ENCODE measurements at places on chromosomes 2 and 18.
A peak's percentile ranks its signal among the peaks of the same experiment; 100 is the strongest.

DNA sequence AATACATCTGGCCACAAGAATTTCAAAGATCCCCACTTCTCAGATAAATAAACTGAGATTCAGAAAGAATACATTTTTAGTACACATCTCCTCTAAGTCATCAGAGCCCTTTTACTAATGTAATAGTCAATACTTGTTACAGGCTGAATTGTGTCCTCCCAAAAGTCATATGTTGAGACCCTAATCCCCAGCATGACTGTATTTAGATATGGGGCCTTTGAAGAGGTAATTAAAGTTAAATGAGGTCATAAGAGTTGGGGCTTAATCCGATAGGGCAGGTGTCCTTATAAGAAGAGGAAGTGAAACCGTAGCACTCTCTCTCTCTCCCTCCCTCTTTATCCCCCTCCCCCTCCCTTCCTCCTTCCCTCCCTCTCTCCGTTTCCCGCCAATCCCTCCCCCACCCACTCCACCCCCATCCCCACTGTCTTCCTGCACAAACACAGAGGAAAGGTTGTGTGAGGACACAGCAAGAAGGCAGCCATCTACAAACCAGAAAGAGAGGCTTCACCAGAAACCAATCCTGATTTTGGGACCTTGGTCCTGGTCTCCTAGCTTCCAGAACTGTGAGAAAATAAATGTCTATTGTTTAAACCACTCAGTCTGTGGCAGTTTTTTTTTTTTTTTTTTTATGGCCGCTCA lies 66.6 kb upstream of the ZNF397 start:
- H3K27ac ChIP-seq, result no peak overlapping the region
- peaks cover 3% of the 10 kb centered on the region for H3K4me1 ChIP-seq
- no peaks in the 10 kb centered on the region for H3K36me3 ChIP-seq
- H3K27me3 ChIP-seq, result no peaks in the 10 kb centered on the region
- DNase-seq, result no peak

DNA sequence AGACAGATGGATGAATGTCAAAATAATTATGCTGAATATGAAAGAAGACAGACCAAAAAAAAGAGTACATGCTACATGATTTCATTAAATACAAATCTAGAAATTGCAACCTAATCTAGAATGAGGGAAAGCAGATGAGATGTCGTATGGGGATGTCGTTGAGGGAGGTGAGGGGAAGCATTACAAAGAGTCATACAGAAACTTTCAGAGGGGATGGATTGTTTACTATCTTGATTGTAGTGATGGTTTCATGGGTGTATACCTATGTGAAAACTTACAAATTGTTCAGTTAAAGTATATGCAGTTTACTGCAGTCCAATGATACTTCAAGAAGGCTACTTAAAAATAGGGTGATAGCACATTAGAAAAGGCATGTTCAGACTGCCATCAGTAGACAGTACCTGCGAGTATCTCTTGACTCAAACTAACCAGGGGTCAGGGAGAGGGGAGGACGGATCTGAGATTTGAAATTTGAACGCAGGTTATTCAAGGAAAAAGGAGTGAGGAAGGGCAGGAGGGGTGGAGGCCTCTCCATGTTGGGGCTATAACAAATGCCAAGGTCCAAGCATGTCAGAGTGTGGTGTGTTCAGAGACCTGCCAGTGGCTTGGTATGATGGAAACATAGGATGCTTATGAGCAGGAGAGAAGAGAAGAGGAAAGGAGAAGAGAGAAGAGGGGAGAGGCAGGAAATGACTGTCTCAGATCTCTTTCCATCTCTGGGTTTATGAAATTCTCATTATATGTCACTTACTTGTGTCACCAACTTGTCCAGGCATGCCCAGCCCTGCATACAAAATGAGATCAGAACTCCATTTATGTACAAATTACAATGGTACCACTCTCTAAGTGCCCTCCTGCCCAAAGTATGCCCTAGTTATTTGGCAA lies 257.3 kb upstream of the CXCR4 start:
- no peak for DNase-seq
- no peaks in the 10 kb centered on the region for H3K4me1 ChIP-seq
- no peak overlapping the region for H3K4me3 ChIP-seq

DNA sequence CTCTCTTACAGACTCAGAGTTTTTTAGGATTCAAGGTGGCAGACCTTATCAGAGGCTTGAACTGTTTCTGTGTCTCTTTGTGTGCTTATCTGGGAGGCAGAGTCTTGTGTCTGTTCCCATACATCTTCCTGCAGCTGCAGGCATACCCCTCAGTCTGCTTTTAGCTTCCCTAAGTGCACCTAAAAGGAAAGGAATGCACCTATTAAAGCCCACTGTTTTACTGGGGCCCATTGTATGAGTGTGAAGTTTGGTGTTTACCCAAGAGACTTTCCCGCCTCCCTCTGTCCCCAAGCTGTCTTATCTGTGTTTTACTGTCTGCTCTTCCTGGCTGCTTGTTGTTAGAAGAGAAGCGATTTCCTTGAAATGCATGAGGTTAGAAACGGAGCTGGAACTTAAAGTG lies 1757.3 kb upstream of the PIK3C3 start:
- no peaks in the 10 kb centered on the region for H3K4me1 ChIP-seq
- H3K27me3 ChIP-seq, result no peaks in the 10 kb centered on the region
- H3K4me3 ChIP-seq, result no peak overlapping the region
- no peak overlapping the region for H3K27ac ChIP-seq
- H3K36me3 ChIP-seq, result no peaks in the 10 kb centered on the region

- no peak overlapping the region for H3K4me3 ChIP-seq
- peaks cover 24% of the 10 kb centered on the region for H3K36me3 ChIP-seq
- no peaks in the 10 kb centered on the region for H3K27me3 ChIP-seq
- no peak overlapping the region for H3K27ac ChIP-seq
These were observed 19.3 kb downstream of the GALM start for GRCh38 chr2:38685116-38685735.

DNA sequence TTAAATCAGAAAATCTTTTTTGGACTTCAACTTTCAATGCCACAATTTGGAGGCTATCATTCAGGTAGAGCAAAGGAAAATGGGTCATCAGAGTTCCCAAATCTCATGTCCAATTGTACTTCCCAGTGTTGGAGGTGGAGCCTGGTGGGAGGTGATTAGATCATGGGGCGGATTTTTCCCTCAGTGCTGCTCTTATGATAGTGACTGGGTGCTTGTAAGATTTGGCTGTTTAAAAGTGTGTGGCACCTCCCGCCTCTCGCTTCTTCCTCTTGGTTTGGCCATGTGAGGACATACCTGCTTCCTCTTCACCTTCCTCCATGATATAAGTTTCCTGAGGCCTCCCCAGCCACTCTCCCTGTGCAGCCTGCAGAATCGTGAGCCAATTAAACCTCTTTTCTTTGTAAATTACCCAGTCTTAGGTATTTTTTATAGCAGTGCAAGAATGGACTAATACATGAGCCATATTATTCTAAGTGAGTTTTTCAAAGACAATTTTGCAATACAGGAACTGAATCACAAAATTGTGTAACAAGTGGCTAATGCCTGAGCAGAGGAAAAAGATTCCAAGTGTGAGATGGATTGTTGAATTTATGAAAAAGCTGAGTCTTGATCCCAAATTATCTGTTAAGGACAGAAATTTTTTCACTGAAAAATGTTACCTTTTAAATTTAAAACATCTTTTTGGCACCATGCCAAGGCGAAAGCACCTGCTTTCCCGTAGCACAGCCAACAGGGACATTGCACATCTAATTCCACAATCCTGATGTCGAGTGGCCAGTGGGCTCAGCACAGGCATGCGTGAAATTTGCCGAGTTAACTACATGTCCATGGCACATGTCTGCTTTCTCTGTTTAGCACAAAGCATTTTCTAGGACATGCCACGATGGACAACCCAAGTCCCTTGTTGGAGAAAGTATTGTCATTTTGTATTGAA lies 150.9 kb downstream of the COL6A3 start:
- peak; percentile 80 for DNase-seq
- no peak overlapping the region for H3K27ac ChIP-seq
- H3K4me3 ChIP-seq, result peak overlapping the region; percentile 38
- H3K36me3 ChIP-seq, result no peaks in the 10 kb centered on the region

DNA sequence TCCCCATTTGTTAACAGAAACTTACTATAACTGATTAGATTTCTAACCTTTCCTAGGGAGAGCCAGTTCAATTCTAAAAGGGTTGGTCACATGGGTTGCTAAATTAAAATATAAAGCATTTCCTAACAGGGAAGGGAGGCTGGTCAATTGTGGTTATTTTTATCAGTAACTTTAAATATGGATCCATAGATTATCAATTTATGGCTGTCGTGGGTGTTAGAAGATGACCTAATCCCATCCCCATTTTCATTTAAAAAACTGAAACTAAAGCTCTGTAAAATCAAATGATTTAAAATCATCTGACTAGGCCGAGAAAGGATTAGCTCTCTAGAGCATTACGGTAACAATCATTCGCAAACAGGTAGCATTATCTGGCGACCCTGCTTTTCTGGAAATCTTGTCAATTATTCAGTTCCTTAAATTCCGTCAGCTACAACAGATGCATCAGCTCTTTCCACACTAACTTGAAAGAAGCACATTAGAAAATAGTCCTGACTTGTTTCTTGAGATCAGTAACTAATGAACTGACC lies 953 bp upstream of the HNRNPA3 start:
- H3K27me3 ChIP-seq, result no peaks in the 10 kb centered on the region
- peaks cover 20% of the 10 kb centered on the region for H3K36me3 ChIP-seq
- peaks cover 2% of the 10 kb centered on the region for H3K4me1 ChIP-seq

Data from mesenchymal stem cell (in vitro differentiated cells and primary cell).